ENCODE measurements at places on chromosomes 4 and X. TPM values are rescaled to one million over a fixed set of nuclear protein-coding genes. Genes with fewer than 3 reads are reported as not detected.

- H3K4me1 ChIP-seq: no peaks in the 10 kb centered on the region
- no peaks in the 10 kb centered on the region for H3K27me3 ChIP-seq
- DNase-seq: no peak
- H3K27ac ChIP-seq: no peak overlapping the region
- no peaks in the 10 kb centered on the region for H3K36me3 ChIP-seq
- no peak overlapping the region for H3K4me3 ChIP-seq
Observed at GRCh38 chr4:129901205-129901604, 805.3 kb downstream of the C4orf33 start.

- no peaks in the 10 kb centered on the region for H3K4me1 ChIP-seq
- no peak for DNase-seq
Observed at GRCh38 chrX:119479845-119480244, 11.6 kb downstream of the SLC25A5 start.

DNA sequence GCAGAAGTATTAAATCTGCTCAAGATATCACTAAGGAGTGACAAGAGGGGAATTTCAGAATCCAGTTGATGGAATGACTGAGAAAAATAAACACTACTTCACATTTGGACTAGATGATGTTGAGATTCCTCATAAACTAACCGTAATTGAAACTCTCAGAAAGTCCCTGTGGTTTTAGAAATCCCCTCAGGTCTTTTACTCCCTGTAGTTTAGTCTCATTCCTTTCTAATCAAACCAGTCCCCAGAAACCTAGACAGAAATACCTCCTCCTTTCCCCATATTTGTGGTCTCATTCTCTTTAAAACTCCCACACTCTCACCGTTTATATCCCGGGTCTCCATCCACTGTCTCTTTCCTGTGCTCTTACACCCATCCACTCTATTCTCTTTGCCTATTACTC is 15.0 kb upstream of the TLR1 start:
- no peaks in the 10 kb centered on the region for H3K4me1 ChIP-seq
- DNase-seq: no peak
- H3K36me3 ChIP-seq: no peaks in the 10 kb centered on the region

- no peak overlapping the region for H3K27ac ChIP-seq
- H3K4me1 ChIP-seq: no peaks in the 10 kb centered on the region
- H3K27me3 ChIP-seq: no peaks in the 10 kb centered on the region
- no peak overlapping the region for H3K4me3 ChIP-seq
Observed at GRCh38 chr4:187090401-187090800, 366.7 kb upstream of the FAT1 start.

- H3K4me3 ChIP-seq: peak overlapping the region; percentile 40
- peak overlapping the region; percentile 98 for H3K27ac ChIP-seq
- no peaks in the 10 kb centered on the region for H3K36me3 ChIP-seq
- H3K27me3 ChIP-seq: peaks cover 13% of the 10 kb centered on the region
Observed at GRCh38 chrX:40109288-40110008, 11.7 kb upstream of the BCOR start.

DNA sequence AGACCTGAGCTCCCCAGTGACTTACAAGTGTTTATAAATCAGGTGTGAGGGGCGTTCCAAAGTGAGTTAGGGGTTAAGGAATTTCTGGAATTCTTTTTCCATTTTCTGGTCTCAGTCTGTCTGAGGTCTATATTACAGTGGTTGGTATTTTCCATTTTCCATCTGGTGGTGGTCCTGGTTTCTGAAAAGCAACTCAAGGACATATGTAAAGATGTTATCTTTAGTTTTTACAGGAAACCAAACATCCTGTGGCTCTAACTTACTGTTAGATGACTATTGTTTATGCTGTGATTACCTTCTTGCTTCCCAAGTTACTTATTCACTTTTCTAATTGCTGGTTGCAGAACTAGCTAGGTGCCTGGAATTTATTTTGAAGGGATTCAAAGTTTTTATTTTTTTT is 53.5 kb upstream of the IL21 start:
- no peaks in the 10 kb centered on the region for H3K4me1 ChIP-seq
- no peaks in the 10 kb centered on the region for H3K27me3 ChIP-seq
- no peak overlapping the region for H3K27ac ChIP-seq
- H3K4me3 ChIP-seq: no peak overlapping the region

DNA sequence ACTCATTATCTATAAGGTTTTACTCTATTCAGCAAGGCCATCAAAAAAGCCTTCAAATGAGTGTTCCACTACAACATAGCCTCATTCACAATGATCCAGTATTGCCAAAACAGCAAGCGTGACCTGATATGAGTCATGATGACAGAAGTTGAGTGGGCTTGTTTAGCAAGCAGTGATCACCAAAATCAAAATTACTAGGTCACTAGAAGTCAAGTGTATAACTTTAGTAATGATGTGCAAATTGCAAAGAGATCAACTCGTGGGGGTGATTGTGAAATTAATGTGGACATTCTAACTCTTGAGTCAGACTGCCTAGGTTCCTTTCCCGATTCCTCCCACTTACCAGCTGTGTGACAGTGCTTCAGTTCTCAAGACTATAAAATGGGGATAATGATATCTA is 124.5 kb downstream of the CHM start:
- no peaks in the 10 kb centered on the region for H3K4me1 ChIP-seq
- no peak overlapping the region for H3K27ac ChIP-seq
- no peaks in the 10 kb centered on the region for H3K36me3 ChIP-seq
- no peak overlapping the region for H3K4me3 ChIP-seq

GRCh38 chr4:126479709-126480108 is 1153.0 kb upstream of the INTU start:
- no peaks in the 10 kb centered on the region for H3K36me3 ChIP-seq
- H3K27ac ChIP-seq: no peak overlapping the region
- H3K4me1 ChIP-seq: no peaks in the 10 kb centered on the region
- H3K4me3 ChIP-seq: no peak overlapping the region
- no peaks in the 10 kb centered on the region for H3K27me3 ChIP-seq

- no peak overlapping the region for H3K4me3 ChIP-seq
- peaks cover 6% of the 10 kb centered on the region for H3K4me1 ChIP-seq
- peaks cover 4% of the 10 kb centered on the region for H3K36me3 ChIP-seq
- H3K27ac ChIP-seq: no peak overlapping the region
Observed at GRCh38 chr4:76996445-76996844, 46.9 kb downstream of the SEPTIN11 start.

DNA sequence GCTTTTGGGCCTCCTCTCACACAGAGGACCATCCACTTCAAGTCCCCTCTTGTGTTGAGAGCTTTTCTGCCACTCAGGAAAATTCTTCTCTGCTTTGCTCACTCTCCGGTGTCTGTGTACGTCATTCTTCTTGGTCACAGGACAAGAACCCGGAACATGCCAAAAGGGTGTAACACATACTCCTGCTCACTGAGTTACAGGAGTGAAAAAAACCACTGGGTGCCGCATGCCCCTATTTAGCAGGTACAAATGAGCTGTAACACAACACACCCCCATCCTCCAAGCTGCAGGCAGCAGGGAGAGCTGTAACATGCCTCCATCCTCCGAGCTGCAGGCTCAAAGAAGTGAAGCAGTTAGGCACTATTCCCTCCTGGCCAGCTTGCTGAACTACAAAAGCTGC is 13.0 kb upstream of the CXCL2 start:
- peak overlapping the region; percentile 57 for H3K27ac ChIP-seq
- H3K36me3 ChIP-seq: no peaks in the 10 kb centered on the region
- no peak overlapping the region for H3K4me3 ChIP-seq
- H3K4me1 ChIP-seq: peaks cover under 1% of the 10 kb centered on the region
- DNase-seq: peak; percentile 32
- no peaks in the 10 kb centered on the region for H3K27me3 ChIP-seq

DNA sequence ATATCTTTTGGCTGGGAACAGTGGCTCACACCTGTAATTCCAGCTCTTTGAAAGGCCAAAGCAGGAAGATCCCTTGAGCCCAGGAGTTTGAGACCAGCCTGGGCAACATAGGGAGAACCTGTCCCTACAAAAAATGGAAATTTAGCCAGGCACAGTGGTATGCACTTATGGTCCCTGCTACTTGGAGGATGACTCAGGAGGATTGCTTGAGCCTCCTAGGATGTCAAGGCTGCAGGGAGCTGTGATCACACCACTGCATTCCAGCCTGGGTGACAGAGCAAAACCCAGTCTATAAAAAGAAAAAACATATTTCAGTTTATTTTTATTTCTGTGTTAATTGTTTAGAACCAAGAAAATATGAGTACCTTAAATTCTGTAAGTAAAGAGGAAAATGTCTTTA is 123.7 kb downstream of the CBR4 start:
- H3K27me3 ChIP-seq: no peaks in the 10 kb centered on the region
- H3K36me3 ChIP-seq: peaks cover 19% of the 10 kb centered on the region
- H3K27ac ChIP-seq: no peak overlapping the region
- H3K4me1 ChIP-seq: no peaks in the 10 kb centered on the region
- no peak for DNase-seq

DNA sequence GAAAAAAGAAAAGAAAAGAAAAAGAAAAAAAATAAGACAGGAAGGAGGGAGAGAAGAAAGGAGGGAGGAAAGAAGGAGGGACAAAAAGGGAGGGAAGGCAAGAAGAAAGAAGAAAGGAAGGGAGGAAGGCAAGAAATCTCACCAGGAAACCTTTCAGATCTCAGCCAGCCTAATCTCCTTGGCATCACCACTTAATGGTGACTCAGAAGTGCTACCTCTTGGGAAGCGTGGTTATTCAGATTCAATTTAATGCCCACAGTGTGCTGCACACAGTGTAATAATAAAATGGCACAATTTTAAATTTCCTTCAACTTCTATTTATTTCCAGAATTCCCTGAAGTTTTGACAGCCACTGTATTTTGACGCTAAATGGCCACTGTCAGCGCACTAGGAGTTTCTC is 50.3 kb downstream of the DKK2 start:
- no peaks in the 10 kb centered on the region for H3K27me3 ChIP-seq
- no peak overlapping the region for H3K4me3 ChIP-seq
- H3K36me3 ChIP-seq: no peaks in the 10 kb centered on the region
- no peak overlapping the region for H3K27ac ChIP-seq
- no peak for DNase-seq

GRCh38 chr4:48109413-48110263 is 24.4 kb downstream of the TXK start:
- H3K36me3 ChIP-seq: no peaks in the 10 kb centered on the region
- H3K27ac ChIP-seq: no peak overlapping the region
- no peaks in the 10 kb centered on the region for H3K27me3 ChIP-seq

DNA sequence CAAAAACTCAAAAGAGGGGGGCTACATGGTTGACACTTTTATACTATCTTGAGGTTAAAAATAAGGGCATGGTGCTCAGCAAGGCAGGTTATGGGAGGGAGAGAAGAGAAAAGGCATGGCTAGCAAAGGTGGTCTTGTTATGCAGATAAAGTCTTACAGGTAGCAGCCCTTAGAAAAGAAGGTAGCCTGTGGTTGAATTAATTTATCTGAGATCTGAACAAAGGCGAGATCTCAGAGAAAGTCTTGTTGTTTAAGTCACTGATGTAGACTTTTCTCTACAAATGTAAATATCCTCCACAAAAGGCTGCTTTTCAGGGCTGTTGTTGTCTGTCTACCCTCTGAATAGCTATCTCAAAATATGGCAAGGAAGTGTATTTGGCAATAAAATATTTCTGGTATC is 1250.4 kb downstream of the PCDH18 start:
- DNase-seq: no peak
- no peaks in the 10 kb centered on the region for H3K4me1 ChIP-seq
- no peaks in the 10 kb centered on the region for H3K36me3 ChIP-seq
- H3K4me3 ChIP-seq: no peak overlapping the region

- H3K36me3 ChIP-seq: peaks cover 12% of the 10 kb centered on the region
- H3K27ac ChIP-seq: no peak overlapping the region
- H3K4me3 ChIP-seq: no peak overlapping the region
- H3K4me1 ChIP-seq: no peaks in the 10 kb centered on the region
- no peak for DNase-seq
Observed at GRCh38 chr4:84938316-84938715, 28.2 kb downstream of the WDFY3 start.

GRCh38 chr4:185343726-185344581 is 51.8 kb downstream of the LRP2BP start:
- H3K4me1 ChIP-seq: no peaks in the 10 kb centered on the region
- H3K27me3 ChIP-seq: no peaks in the 10 kb centered on the region
- peak overlapping the region; percentile 17 for H3K27ac ChIP-seq
- H3K4me3 ChIP-seq: no peak overlapping the region
- peaks cover 14% of the 10 kb centered on the region for H3K36me3 ChIP-seq
- no peak for DNase-seq

DNA sequence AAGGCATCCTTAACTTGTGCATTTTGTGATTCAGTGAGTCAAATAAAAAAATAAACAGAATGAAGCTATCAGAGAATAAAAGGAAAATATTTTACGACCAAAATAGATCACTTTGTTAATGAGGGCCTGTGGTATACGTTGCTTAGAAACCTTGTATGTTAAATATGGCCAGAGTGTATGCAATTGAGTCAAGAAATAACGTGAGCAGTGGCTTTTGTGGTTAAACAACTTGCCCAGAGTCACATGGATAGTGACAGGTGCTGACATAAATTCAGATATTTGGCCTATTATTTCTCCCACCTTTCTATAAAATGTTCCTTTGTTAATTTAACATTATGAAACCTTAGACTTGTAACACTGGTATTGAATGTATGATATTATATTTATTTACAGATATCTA is 393.4 kb downstream of the PABPC4L start:
- H3K36me3 ChIP-seq: no peaks in the 10 kb centered on the region
- no peaks in the 10 kb centered on the region for H3K27me3 ChIP-seq
- H3K4me1 ChIP-seq: no peaks in the 10 kb centered on the region

DNA sequence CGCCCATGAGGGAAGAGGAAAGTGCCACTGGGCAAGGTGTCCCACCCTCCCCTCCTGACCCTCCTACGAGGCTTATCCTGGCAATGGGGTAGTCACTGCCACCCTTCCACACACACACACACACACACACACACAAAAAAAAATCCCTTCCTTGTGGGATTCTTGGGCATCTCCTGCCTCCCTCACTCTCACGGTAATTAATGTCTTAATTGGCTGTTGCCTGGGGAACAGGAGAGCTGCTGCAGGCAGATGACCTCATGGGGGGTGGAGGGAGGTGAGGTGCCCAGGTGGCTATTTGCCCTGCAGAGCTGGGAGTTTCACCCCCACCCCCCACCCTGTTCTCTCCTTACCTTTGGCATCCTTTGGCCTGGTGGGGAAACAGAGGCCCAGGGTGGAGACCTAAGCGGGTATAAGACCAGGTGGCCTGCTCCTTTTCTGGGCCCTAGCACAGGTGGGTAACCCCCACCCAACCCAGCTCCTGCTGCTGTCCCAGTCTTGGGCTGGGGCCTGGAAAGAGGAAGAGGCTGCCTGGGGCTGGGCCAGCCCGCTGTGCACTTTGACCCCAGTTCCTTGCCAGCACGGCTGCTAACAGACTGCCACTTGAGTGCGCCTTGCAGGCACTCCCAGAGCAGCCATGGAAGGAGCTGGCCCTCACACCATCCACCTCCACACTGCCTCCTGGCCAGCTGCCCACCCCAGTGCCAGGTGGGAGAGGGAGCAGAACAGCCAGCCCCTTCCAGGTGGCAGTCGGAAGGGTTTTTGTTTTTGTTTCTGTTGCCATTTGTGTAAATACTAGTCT is 12.6 kb downstream of the EFNB1 start:
- H3K27me3 ChIP-seq: no peaks in the 10 kb centered on the region
- no peak overlapping the region for H3K4me3 ChIP-seq
- H3K27ac ChIP-seq: no peak overlapping the region
- peaks cover 2% of the 10 kb centered on the region for H3K36me3 ChIP-seq

- no peak for DNase-seq
- no peak overlapping the region for H3K4me3 ChIP-seq
- H3K4me1 ChIP-seq: peaks cover 2% of the 10 kb centered on the region
- H3K36me3 ChIP-seq: peaks cover 13% of the 10 kb centered on the region
- H3K27me3 ChIP-seq: no peaks in the 10 kb centered on the region
- H3K27ac ChIP-seq: no peak overlapping the region
Observed at GRCh38 chr4:168384437-168385141, 66.0 kb upstream of the DDX60 start.

RHOXF2B gene
- total RNA-seq: not detected

QRFPR gene
- total RNA-seq: 1.3 TPM

ANOS1 gene
- 44.2 TPM for total RNA-seq

USP17L11 gene
- total RNA-seq: not detected

PRDM5 gene
- total RNA-seq: 57.6 TPM

H2BW2 gene
- not detected for total RNA-seq

SULT1E1 gene
- 3.2 TPM for total RNA-seq

ZFP42 gene
- total RNA-seq: 0.91 TPM

EGF gene
- total RNA-seq: 2.6 TPM

All from lung (tissue), 17 donors.